ENCODE measurements at places on chromosomes 13 and 19. TPM values are rescaled to one million over a fixed set of nuclear protein-coding genes. Genes with fewer than 3 reads are reported as not detected.

DNA sequence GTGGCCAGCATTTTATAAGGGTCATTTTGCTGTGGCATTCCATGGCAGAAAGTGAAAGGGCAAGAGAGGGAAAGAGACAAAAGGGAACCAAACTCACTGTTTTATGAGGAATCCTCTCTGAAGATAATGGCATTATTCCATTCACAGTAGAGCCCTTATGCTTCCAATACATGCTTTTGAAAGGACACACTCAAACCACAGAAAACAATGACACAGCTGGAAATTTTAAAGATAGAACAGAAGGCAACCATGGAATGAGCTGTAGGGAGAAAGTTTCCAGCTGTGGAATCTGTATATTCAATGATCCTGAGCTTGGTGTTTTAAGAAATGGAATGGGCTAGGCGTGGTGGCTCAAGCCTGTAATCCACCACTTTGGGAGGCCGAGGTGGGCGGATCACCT lies 677.4 kb downstream of the SLITRK1 start:
- DNase-seq = no peak

DNA sequence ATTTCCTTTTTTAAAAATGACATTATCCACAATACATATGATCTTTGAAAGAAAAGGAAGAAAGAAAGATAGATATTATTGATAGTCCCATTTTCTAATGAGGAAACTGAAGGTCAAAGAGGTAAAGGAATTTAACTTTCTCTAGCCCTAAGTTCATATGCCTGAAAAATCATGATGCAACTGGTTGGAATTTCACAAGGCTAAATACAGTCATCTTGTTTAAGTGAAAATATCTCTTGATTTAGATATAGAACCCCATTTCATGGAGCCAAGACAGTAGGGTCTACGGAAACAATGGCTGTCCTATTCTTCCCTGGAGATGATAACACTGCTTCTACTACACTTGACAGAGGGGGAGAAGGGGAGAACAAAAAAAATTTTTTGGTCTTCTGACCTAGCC lies 366.2 kb downstream of the DNAJC15 start:
- DNase-seq = no peak

- no peak for DNase-seq
Measured at GRCh38 chr19:5553892-5554291, 13.9 kb downstream of the TINCR start.

DNA sequence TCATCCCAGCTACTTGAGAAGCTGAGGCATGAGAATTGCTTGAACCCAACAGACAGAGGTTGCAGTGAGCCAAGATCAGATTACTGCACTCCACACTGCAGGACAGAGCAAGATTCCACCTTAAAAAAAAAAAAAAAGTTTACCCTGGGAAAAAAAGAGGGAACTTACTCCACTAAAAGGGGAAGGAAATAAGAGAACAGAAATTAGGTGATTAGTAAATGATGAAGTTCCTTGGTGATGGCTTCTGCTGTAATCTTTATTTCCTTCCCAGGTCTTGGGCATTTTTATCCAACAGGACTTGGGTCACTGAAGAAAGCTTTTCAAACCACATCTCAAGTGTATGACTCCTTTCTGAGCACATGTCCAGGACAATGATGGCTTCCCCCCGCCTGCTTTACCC lies 9.3 kb downstream of the ZNF780A start:
- DNase-seq = no peak

DNA sequence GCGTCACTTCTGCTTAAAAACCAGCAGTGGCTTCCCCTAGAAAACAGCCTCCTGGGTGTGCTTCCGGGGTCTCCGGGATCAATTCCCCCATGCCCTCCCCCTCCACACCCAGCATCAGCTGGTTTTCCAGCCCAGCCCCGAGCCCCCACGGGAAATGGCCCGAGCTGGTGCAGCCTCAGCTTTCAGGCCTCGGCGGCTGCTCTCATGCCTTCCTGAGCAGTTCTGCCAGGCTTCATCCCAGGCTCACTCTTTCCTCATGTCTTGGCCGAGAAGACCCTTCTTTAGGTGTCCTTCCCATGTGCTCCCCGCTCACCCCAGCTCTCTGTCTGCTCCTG lies 103.1 kb upstream of the RNF113B start:
- no peak for DNase-seq

- DNase-seq = no peak
Measured at GRCh38 chr13:71274923-71275608, 591.9 kb downstream of the DACH1 start.

GRCh38 chr13:24280720-24281119 lies 28.7 kb upstream of the C1QTNF9 start:
- peak; percentile 54 for DNase-seq

DNA sequence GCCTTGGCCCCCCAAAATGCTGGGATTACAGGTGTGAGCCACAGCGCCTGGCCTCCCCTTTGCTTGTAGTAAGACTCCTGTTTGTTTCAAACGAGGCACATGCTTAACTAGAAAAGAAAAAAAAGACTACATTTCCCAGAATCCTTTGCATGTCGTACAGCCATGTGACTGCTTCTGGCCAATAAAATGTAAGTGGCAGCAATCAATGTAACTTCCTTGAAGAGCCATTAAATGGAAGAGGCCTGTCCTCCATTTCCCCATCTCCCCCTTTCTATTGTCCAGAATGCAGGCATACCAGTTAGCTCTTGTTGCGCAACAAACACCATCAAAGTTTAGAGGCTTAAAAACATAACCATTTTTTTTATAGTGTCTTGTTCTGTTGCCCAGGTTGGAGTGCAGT lies 10.4 kb upstream of the GPR32 start:
- peak; percentile 24 for DNase-seq

DNA sequence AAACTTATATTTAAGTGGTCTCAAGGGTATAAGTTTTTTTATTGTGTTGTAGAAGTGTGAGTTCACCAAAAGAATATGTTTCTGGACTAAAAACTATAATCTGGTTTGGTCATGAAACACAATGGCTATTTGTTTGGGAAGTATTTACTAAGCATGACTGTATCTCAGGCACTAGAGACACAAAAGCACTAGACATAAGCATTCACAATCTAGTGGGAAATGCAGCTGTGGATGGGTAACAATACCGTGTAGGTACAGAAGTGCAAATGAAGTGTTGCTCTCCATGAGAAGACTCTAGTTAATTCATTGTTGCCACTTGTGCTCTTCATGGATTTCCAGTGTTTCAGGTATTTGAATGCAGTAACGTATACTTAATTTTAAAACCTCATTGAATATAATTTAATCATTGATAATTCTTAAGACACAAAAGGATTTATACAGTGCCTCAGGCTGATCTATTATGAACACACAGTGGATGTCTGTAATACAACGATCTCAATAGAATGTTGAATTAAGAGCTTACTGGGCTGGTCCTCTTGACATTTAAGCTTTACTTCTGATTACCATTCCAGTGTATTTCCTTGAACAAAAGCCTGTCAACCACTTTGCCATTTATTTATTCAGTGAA lies 50.9 kb downstream of the TPT1 start:
- DNase-seq = no peak

GRCh38 chr19:29849208-29849607 lies 37.4 kb downstream of the CCNE1 start:
- no peak for DNase-seq

Gene HSD17B14
- 2.5 TPM for polyA plus RNA-seq

Gene GSX1
- polyA plus RNA-seq = not detected

Gene RDH8
- polyA plus RNA-seq = not detected

Gene PRTN3
- polyA plus RNA-seq = not detected

Measured in B cell (primary cell).